Right renal pelvis (tissue), 4 donors: ENCODE measurements at places on chromosomes 4 and X. TPM values are rescaled to one million over a fixed set of nuclear protein-coding genes. Genes with fewer than 3 reads are reported as not detected.

The VCX3A gene
- not detected for polyA plus RNA-seq

The CDX4 gene
- polyA plus RNA-seq, result not detected

The IL9R gene
- 0.12 TPM for polyA plus RNA-seq

The FATE1 gene
- polyA plus RNA-seq, result not detected

The SGMS2 gene
- 12.7 TPM for polyA plus RNA-seq

The PWWP3B gene
- polyA plus RNA-seq, result 3.1 TPM

The CWH43 gene
- 5.7 TPM for polyA plus RNA-seq

The NPY2R gene
- polyA plus RNA-seq, result 0.94 TPM

The SPANXB1 gene
- not detected for polyA plus RNA-seq

DNA sequence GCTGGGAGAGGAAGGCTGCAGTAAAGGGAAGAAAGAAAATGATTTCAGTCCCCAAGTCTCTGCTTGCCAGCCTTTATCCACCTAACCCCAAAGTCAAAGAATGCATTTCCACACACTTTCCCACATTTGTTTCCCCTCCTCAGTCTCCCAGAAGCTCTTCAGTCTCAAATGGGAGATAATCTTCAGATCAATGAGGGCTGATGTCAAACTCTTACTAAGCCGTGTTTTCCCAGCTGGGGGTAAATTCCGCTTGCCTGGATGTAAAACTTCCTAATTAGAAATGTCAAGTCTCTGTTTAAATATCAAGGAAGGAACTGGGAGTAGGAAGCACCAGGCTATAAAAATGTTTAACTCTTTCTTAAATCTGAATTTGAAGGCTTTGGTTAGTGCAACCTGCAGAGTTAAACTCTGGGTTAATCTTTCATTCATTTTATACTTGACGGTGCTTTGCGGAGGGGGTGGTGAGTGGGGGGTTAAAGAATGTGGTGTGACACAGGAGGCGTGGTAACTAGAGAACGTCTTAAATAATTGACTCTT lies 601.4 kb upstream of the ACTRT1 start:
- no peak for DNase-seq

DNA sequence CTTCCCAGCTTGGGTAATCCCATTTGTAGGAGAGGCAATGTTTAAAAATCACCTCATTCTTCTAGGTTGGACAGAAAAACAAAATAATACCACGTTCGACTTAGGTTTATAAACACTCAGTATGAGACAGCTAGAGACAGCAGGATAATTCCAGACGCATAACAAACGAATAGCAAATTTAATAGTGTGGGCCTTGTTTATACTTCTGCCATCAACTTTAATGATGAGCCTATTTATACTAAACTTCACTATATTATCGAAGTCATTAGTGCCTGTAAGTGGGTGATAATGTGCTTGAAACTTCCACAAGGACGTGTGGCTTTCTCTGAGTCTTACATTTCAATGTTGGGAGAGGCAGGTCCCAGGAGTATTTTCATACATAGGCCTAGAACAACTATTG lies 255.7 kb upstream of the PPARGC1A start:
- DNase-seq, result no peak

- DNase-seq, result no peak
Observed at GRCh38 chr4:143281507-143282190, 55.0 kb upstream of the GAB1 start.

- no peak for DNase-seq
Observed at GRCh38 chr4:81883530-81884450, 412.1 kb upstream of the RASGEF1B start.

- no peak for DNase-seq
Observed at GRCh38 chrX:18872621-18873020, 111.3 kb downstream of the PHKA2 start.

- no peak for DNase-seq
Observed at GRCh38 chr4:123405267-123405865, 8.8 kb downstream of the SPRY1 start.

DNA sequence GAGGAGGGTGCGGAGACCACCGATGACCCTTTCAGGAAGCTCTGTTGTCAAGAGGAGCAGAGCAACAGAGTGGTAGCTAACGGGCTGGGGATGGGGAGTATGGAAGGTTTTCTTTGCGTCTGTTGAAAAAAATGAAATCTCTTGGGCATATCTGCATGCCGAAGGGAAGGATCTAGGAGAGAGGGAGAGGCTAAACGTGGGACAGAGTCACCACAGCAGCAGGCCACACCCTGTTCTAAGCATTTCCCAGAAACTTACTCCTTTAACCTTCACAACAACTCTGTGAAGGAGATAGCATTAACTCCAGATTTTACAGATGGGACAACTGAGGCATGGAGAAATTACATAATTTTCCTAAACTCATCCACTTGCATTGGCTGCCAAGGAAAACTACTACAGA lies 71.8 kb upstream of the EXOC1L start:
- DNase-seq, result no peak

DNA sequence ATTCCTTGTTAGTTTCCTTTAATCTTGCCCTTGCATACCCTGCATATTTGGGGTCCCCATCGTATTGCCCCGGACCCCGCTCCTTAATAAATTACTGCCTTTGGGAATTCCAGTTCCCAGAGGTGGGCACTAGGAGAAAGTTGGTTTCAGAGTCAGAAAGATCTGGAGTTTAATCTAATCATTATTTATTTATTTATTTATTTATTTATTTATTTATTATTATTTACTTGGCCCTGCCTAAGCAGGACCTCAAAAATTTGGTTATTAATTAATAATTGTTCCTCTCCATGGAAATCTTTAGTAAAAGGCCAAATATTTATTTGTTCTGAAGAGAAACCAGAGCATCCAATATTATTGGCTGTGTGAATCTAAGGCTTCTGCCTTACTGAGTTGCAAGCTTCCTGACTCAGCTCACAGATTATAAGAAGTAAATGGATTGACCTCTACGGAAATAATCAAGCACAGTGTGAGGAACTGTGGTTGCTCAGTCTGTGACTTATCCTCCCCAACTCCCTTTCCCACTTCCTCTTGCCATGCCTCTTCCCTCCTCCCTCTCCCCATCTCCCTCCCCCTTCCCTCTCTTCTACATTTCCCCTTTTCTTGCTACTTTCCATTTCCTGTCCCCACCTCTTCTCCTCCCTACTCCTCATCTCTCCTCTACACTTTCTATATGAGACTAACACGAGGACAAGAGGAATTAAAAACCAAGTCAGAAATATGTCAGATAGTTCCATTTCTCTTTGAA lies 61.5 kb upstream of the AP1S2 start:
- DNase-seq, result no peak

DNA sequence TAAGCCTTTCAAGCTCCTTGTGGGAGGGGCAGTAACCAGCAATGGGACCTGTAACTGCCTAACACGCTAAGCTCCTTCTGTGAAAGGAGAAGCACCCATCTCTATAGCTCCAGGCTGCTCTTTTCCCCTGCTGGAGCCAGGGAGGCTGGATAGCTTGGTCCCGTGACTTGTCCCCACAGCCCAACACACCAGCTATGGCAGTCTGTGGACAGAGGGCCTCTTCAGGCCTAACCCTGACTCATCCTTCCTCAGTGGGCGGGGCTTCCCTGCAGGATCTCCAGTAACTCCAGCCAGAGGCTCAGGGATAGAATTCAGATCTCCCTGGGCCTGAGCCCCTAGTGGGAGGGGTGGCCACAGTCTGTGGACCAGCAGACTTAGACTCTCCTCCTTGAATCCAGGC lies 1290.1 kb downstream of the PCDH7 start:
- DNase-seq, result no peak

GRCh38 chrX:10015723-10016518 lies 48.8 kb downstream of the CLDN34 start:
- DNase-seq, result no peak

GRCh38 chr4:84472154-84472553 lies 26.9 kb downstream of the NKX6-1 start:
- no peak for DNase-seq

DNA sequence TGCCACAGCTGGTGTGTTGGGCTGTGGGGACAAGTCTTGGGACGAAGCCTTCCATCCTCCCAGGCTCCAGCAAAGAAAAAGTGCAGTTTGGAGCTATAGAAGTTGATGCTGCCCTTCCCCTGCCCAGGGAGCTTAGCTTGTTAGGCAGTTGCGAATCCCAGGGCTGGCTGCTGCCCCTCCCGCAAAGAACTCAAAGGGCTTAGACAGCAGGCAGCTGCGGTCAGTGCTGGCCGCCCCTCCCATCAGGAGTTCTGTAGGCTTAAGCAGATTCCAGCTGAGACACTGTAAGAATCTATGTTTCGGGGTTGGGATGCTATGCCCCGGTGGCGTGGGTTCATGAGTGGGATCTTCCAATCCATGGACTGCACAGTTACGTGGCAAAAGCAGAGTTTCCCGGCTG lies 956.7 kb downstream of the GLUD2 start:
- no peak for DNase-seq

- peak; percentile 66 for DNase-seq
Observed at GRCh38 chrX:64205735-64206501, 410 bp upstream of the AMER1 start.

GRCh38 chr4:69098470-69098869 lies 2.2 kb downstream of the UGT2B7 start:
- DNase-seq, result no peak

DNA sequence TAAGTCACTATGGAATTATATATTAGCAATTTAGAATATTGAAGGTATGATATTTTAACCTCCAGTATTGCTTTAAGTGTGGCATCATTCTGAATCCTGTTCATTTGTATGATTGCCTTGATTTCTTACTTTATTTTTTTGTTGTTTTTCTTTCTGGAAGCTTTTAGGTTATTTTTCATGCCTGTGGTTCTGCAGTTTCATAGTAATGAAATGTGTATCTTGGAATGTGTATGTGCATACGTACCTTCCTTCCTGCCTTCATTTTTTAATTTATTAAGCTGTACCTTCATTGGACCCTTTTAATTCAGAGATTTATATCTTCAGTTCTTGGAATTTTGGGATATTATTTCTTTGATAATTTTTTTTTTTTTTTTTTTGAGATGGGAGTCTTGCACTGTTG lies 22.1 kb downstream of the CPEB2 start:
- DNase-seq, result no peak
